Stimulated activated CD8-positive, alpha-beta memory T cell treated with anti-CD3 and anti-CD28 coated beads, Interleukin-7, amount 100 ng/mL, for 1 hour (primary cell): ENCODE measurements at places on chromosomes 5 and 9.

DNA sequence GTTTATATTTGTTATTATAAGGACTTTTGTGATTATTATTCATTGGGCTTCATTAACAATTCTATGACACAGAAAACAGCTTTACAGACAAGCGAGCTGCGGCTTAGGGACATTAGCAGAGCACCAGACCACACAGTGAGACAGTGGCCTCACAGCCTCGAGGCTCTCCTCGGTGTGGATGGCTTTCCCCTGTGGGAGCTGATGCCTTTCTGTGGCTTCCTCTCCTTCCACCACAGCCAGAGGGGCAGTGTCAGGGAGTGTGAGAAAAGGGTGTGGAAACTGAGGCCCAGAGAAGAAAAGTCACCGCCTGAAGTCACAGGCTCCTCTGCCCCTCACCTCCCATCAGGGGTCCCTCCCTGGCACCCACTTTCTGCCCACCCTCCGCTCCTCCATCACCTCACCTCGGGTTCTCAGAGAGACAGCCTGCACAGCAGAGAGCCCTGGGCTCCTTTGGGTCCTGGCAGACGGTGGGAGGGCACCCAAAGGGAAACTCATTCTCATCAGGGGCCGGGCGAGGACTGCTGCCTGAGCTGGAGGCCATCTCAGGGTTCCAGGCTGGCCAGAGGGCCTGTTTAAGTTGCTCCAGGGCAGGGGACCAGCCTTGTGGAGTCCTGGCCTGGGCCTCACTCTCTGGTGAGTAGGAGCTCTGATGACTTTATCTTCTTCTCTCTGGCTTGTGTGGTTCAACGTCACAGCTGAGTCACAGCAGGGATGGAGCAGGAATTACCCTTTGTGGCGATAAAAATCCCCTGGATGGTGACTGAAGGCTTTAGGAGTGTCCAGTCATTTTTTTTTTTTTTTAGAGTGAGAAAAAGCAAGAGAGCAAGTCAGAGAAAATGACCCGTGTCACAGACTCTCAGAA lies 830 bp downstream of the TRAF1 start:
- no peak for DNase-seq

- DNase-seq = no peak
Measured at GRCh38 chr5:4252385-4252784, 656.8 kb downstream of the IRX1 start.

- no peak for DNase-seq
Measured at GRCh38 chr9:18111146-18111545, 362.8 kb upstream of the ADAMTSL1 start.

DNA sequence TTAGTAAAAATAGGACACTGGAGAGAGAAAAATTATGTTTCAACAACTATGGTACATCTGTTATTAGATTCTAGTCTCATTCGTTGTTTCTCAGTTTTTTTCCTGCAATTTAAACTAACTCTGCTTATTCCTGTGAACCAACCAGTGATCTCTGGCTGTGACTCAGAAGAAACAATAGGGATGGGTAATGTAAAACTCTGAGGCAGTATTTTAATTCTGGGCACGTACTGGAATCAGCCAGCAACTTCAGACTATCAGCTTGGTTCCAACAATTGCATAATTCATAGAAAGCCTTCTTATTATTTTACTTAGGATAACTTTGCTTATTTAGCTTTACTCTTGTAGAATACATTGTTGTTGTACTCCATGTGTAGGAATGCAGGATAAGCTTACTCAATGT lies 28.8 kb downstream of the MLLT3 start:
- no peak for DNase-seq

DNA sequence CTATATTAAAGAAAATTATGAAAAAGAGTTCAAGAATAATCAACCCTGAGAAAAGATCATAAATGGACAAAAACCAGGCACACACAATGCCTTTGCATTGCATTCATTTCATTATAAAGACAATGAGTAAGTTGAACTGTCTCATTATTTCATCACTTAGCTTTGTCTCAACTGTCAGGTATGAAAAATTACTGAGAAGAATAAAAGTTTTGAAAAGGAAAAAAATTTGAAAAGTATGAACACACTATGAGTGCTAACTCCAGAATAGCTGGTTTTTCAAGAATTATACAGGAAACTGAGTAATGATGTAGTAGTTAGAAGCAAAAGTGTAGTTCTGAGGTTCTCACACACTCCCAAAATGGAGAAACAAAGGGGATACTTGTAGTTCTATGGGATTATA lies 16.3 kb upstream of the ANXA1 start:
- DNase-seq = no peak

DNA sequence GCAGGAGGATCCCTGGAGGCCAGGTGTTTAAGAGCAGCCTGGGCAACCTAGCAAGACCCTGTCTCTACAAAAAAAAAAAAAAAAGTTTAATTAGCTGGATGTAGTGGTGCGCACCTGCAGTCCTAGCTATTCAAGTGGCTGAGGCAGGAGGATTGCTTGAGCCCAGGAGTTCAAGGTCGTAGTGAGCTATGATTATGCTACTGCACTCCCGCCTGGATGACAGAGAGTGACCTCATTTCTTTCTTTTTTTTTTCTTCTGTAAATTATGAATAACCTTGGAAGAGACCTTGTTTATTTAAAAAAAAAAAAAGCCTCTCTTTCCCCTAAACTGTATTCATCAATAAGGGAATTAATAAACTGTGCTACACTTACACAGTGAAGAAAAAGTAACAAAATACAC lies 43.6 kb upstream of the SLC30A5 start:
- DNase-seq = no peak

DNA sequence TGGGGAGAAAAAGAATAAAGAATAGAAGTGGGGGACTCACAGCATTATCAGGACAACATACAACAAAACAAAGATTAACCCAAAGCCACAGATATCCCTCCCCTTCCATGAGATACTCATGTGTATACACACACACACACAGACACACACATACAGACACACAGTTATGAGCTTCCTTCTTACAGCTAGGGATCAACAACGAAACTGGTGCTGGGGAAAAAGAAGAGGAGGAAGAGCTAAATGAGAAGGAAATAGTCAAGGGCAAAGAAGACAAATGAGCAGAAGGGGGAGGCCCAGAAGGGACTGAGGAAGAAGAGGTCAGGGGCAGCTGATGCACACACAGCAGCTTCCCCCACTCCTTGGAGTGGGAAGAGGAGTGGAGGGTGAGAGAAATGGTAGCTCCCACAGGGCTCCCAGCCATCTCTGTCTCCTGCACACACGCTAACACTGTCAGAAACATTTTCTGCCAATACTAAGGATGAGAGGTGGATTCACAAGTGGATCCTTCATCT lies 66.2 kb downstream of the SIL1 start:
- DNase-seq = no peak

DNA sequence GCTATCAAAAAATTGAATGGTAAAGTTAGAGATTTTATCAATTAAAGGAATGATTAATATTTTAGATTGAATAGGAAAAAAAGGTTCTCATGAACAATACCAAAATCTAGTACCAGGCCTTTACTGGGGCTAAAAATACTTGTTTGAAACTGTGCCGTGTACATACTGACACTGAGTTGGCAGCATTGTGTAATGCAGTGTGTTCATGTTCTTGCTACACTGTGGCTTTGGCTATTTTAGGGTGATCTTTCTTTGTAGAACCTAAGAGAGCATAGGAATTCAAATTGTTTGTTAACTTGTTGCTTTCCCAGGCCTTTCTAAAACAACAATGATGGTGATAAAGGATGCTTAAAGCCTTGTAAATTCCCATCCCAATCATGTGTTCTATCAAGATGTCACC lies 80.9 kb downstream of the KIF4B start:
- no peak for DNase-seq

DNA sequence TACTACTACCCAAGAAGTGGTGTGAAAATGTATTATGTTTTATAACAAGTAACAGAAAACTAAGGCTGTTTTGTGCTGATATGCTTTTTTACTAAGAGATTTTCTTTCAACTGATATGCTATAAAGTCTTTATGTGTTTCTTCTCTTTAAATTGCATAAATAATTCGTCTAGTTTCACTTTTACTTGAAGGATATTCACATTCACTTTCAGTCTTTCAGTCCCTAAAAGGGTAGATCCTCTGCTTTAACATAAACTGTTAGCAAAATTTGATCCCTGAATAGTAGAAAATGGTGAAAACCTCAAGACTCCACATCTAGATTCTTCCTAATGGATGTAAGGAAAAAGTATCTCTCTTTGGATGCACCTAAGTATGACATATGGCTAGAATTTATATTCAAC lies 69.0 kb upstream of the FST start:
- no peak for DNase-seq

DNA sequence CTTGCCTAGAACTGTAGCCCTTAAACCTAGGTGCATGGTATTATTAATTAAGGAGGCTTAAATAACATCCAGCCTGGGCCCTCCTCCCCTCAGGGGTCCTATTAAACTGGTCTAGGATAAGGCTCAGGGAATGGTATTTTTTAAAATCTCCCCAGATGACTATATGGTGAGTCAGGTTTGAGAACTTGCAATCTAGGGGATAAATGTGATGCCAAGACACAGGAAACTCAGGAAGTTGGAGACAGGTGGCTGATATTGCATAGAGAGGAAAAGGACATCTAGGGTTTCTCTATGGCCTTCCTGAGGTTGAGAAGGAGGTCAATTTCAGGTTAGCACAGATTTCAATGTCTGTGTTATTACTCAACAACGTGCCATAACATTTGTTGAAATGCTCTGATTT lies 581.0 kb downstream of the TLE1 start:
- DNase-seq = no peak

- DNase-seq = no peak
Measured at GRCh38 chr9:20426019-20426418, 196.3 kb downstream of the MLLT3 start.
